ENCODE measurements at places on chromosomes 5 and 9. TPM values are rescaled to one million over a fixed set of nuclear protein-coding genes. Genes with fewer than 3 reads are reported as not detected.

The DTWD2 gene
- 1.8 TPM for total RNA-seq

The MLANA gene
- not detected for total RNA-seq

The PCDHB5 gene
- 1.6 TPM for total RNA-seq

The MAP1B gene
- total RNA-seq = 31.8 TPM

The FBXO38 gene
- total RNA-seq = 17.5 TPM

The CDX1 gene
- not detected for total RNA-seq

The GMCL2 gene
- not detected for total RNA-seq

The ZNF608 gene
- total RNA-seq = 0.61 TPM

Measured in A549 treated with CORT108297 at 1 μM for 4 hours (cell line).